Heart left ventricle (tissue), 16 donors: ENCODE measurements at places on chromosomes 12 and 14.

- DNase-seq = no peak
These were observed 13.1 kb downstream of the CLECL1 start for GRCh38 chr12:9719790-9720189.

DNA sequence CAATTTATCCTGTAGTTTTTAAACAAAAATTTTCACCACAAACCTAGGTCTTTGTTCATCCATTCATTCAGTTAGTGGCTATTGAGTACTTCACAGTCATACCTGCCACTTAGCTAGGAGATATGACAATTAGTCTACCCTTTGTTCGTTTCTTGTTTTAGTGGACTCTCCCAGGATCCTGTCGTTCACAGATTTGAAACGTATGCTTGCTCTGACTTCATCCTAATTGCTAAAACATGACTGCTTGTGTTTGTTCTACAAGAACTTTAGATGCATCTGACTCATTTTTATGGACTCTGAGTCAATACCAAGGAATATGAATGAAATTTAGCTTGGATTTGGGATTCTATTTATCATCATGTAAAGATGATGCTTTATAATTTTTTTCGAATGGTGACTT is 69.5 kb downstream of the TBC1D30 start:
- DNase-seq = no peak

DNA sequence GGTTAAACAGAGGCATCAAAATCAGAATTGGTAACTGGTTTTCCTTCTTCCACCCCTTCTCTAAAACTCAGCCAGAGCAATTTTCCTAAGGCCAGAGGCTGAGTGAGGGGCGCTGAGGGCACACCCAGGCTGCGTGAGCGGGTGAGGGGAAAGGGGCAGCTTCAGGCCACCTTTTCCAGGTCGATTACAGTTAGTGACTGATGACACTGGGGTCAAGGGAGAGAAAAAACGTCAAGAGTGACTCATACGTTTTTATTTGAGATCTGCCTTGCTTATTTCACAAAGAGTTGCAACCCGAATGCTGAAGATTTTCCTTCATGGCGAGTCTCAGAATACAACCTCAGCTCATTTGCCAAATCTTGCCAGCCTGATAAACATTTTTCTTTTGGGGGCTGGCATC is 46.7 kb upstream of the EVL start:
- no peak for DNase-seq

GRCh38 chr12:105611340-105611739 is 280.8 kb downstream of the C12orf75 start:
- no peak for DNase-seq

GRCh38 chr14:81682701-81683100 is 149.0 kb upstream of the SEL1L start:
- no peak for DNase-seq

- no peak for DNase-seq
These were observed 33.0 kb downstream of the FRMD6 start for GRCh38 chr14:51684760-51685159.

DNA sequence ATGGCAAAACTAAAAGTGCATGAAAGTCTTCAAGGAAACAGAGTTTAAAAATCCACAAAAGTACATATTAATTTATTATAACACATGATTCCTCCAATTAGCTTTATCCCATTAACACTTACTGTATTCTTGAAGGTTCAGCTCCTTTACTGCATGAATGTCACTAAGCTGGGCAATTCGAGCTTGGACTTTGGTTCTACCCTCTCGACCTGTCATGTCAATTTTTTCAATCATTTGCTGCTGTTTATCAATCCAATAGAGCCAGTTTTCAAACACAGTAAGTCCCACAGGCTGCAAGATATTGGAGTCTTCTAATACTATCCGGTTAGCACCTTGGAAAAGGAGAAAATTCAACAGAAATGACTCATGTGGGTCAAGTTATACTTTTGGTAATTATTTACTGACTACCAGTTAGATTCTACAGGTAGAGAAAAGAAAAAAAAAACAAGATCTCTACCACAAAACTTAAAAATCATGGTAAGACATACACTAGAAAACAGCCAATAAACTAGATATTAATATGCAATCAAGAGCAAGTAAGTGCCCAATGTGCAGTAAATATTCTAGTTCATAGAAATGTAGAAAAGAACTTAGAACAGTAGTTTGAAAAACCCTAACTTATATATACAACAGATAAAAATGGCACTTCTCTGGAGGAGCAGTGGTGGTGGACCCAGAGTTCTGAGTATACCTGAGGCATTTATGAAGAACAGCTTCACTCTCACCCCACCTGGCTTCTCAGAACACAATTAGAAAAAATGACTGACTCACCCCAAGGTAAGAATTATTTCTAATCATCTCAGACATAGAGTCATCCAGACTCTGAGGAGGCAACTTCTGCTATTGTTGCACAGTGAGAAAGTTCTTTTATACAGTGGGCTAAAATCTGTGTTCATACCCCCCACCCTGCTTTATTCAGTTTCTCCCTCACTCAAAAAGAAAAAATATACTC is 67.7 kb downstream of the BCL2L14 start:
- no peak for DNase-seq

DNA sequence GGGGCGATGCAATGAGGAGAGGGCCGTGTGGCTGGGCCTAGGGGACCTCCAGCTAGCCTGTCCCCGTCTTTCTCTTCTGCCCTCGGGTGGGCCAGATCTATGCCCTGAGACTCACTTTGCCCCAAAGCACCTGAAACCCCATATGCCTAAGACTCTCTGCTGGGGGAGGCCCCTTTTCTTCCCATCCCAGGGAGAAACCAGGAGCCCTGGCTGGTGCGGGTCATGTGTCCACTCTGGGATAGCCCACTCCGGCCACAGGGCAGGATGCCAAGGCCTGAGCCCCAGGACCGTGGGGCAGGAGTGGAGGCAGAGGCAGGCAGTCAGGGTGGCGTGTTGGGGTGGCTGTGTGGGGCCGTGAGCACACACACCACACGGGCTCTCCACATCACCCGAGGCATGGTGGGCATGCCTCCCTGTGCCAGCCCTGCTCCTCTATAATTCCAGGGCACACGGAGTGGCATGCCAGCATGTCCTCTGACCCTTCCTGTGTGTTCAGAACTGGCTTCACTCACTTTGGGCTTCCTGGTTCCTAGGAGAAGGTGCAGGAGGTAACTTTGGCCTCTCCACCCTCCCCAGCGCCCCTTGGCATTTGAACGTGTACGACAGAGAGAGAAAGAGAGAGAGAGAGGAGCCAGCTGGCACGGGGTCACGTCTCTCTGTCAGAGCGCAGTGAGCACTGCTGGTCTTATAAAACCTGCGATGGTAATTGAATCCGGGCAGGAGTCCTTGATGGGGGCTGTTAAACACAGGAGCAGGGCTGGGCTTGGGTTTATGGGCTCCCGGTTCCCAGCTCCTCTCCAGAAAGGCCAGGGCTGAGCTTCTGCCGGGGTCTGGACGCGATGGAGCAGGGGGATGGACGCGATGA is 144.2 kb downstream of the KIF26A start:
- DNase-seq = peak; percentile 18

- DNase-seq = no peak
These were observed 163.7 kb upstream of the HIF1A start for GRCh38 chr14:61531465-61532122.

DNA sequence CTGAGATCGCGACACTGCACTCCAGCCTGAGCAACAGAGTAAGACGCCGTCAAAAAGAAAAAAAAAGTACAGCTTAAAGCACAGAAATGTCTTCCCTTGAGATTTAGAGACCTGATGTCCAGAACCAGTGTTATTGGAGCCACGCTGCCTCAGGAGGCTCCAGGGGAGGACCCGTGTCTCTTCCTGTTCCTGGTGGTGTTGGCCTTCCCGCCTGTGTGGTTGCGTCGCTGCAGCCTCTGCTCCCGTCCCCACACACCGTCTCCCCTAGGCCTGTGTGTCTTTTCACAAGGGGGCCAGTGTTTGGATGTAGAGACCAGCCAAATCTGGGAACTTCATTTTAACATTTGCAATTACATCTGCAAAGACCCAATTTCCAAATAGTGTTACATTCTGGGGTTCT is 8.6 kb upstream of the FBRSL1 start:
- DNase-seq = peak; percentile 36

GRCh38 chr12:22670762-22671161 is 45.8 kb downstream of the ETNK1 start:
- no peak for DNase-seq

DNA sequence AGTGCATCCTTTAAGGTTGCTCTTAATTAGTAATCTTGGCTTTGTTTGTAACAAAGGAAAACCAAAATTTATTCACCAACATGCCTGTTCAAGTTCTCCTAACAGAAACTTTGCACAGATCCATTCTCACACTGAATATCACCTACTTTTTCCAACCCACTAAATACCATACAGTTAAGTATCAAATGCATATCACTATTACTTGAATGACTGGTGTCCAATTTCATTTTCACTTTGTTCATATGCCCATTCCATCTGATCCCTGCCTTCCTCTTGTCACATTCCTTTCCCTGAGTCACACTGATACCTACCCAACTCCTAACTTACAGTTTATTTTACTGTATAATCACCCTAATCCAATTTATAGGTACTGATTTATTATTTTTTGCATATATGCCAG is 286.4 kb downstream of the NELL2 start:
- no peak for DNase-seq

- DNase-seq = no peak
These were observed 26.9 kb upstream of the ANKLE2 start for GRCh38 chr12:132788375-132789098.

DNA sequence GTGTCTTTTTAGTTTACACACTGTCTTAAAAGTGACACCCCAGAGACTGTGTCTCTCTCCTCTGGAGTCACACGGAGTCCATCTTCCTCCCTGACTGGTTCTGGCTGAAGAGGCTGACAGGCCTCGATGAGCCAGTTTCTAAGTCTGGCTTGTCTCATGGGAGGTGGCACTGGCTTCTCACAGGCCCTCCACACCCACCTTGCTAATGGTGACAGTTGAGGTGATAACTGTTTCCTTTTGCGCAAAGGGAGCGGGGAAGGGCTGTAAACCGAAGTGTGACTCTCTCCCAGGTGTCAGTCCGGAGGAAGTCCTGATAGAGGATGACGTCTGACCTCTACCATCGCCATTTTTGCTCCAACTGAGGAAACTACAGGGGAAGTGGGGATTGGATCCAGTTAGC is 30.2 kb downstream of the KCTD10 start:
- no peak for DNase-seq

DNA sequence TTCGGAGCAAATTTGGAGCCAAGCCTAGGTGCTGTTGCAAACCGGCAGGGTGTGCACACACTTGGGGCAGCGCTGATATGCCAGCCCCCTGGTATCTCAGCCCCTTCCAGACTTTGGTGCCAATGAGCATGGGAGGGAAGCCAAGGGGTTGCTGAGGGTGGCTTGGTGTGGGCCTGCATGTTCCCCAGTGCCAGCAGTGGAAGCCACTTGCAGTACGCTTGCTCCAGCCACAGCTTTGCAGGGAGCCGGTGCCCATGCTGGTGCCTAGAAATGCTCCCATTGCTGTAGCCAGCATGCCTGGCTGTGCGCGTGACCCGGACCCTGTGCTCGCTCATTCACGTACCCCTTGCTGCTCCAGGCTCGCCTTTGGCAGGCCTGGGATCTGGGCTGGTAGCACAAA is 67.1 kb upstream of the DNM1L start:
- DNase-seq = no peak

DNA sequence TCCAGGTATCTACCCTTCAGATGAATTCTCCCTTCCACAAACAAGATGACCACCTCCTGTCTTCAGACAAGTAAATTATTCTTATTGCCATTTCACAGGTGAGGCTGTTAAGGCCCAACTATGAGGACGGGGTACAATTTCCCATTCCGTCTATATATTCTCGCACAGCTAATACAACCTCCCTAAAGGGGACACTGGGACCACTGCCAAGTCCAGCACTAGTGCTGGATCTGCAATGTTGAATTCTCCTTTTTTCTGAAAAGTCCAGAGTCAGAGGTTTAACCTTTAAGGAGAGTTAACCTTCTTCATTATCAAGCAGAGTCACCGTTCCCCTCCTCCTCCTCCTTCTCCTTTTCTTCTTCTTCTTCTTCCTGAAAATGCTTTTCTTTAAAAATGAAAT is 130.4 kb upstream of the PARP11 start:
- no peak for DNase-seq

- no peak for DNase-seq
These were observed 9.5 kb downstream of the EMP1 start for GRCh38 chr12:13205809-13206559.

GRCh38 chr12:13472690-13473089 is 276.2 kb downstream of the EMP1 start:
- DNase-seq = no peak

GRCh38 chr14:69695322-69696203 is 71.4 kb upstream of the SRSF5 start:
- DNase-seq = no peak

DNA sequence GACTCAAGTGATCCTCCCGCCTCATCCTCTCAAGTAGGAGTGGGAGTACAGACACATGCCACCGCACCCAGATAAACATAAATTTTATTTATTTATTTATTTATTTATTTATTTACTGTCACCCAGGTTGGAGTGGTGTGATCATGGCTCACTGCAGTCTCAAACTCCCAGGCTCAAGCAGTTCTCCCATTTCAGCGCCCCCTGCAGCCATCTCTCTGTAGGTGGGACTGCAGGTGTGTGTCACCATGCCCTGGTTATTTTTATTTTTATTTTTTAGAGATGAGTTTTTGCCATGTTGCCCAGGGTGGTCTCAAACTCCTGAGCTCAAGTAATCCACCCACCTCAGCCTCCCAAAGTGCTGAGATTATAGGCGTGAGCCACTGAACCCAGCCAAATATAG is 33.2 kb upstream of the KIF21A start:
- DNase-seq = no peak

DNA sequence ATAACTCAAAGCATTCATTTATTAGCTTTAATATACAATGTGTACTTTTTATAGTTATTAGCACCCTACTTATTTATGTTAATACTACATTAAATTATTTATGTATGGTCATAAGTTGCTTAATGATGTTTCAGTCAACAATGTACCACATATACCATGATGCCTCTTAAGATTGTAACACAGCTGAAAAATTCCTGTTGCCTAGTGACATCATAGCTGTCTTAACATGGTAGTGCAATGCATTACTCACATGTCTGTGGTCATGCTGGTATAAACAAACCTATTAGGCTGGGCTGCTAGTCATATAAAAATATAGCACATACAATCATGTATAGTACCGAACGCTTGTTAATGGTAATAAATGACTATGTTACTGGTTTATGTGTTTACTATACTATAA is 120.4 kb downstream of the ANO6 start:
- DNase-seq = no peak
